ENCODE measurements at places on chromosomes 6 and 20.
A peak's percentile ranks its signal among the peaks of the same experiment; 100 is the strongest.

DNA sequence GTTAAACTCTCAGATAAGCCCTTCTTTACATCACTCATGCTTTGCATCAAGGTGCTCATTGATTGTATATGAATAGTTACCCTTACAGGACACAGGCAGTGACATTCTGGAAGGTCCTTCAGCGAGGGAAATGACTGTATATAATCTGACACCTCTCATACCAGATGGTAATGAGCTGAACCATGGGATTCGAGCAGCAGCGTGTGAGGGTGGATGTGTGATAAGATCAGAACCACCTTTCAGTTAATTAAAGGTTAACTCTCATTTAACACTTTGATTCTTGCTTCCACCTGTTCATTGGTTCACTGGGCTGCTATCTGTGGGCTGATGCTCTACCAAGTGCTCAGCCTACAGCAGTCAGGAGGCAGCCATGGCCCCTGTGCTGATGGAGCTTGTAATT is 24.2 kb downstream of the NEDD9 start:
- DNase-seq: no peak

GRCh38 chr6:159035891-159036290 is 8.9 kb downstream of the TAGAP start:
- DNase-seq: no peak

GRCh38 chr6:393391-394221 is 2.1 kb downstream of the IRF4 start:
- DNase-seq: no peak

DNA sequence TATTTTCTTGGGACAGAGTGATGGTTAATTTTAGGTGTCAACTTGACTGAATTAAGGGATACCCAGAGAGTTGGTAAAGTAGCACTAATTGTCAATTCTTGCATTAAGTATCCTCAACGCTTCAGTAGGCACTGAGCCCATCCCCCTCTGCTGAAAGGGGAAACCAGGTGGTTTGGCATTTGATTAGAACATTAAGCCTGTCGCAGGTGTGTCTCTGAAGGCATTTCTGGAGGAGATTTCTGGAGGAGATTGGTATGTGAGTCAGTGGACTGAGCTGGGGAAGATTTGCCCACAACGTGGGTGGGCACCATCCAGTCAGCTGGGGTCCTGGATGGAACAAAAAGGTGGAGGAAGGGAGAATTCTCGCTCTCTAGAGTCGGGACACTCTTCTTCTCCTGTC is 119.8 kb downstream of the RFX6 start:
- no peak for DNase-seq

DNA sequence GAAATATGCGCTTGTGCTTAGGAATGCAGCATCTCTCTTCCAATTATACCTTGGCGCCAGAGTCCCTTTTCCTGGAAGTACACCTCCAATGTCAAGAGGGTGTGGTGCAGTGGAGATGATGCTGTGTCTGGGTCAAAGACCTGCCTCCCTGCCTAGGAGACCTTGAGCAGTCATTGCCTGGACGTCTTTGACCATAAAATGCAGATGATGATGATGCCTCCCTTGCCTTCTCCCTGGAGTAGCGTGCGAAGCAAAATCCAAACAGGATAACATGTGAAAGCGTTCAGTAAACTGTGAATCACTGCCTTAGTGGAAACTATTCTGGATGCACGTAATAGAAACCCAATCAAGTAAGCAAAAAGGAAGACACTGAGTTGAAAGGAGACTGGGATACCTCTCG is 97.4 kb upstream of the ARMC2 start:
- DNase-seq: no peak

DNA sequence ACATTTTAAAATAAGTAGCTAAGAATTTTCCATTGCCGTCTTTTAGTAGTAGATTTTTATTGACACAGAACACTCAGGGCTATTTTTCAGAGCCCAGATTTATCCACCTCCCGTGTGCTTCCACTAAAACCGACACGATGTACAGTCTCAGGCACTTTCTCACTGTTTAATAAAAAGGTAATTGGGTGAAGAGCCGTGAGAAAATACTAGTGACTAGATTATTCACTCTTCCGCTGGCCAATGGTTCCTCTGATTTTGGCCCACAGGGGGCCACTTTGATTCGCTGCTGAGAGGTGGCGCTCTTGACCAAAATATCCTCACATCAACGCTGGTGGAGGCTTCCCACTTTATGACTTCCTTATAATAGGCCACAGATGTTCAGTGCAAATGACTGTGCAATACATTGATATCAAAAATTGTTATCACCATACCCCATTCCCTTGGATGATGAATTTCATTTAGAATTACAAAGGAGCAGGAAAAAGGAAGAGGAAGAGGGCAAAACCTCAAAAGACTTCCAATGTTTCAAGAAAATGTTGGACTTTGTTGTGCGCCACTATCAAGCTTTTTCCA is 12.3 kb upstream of the HDDC2 start:
- DNase-seq: peak; percentile 72

DNA sequence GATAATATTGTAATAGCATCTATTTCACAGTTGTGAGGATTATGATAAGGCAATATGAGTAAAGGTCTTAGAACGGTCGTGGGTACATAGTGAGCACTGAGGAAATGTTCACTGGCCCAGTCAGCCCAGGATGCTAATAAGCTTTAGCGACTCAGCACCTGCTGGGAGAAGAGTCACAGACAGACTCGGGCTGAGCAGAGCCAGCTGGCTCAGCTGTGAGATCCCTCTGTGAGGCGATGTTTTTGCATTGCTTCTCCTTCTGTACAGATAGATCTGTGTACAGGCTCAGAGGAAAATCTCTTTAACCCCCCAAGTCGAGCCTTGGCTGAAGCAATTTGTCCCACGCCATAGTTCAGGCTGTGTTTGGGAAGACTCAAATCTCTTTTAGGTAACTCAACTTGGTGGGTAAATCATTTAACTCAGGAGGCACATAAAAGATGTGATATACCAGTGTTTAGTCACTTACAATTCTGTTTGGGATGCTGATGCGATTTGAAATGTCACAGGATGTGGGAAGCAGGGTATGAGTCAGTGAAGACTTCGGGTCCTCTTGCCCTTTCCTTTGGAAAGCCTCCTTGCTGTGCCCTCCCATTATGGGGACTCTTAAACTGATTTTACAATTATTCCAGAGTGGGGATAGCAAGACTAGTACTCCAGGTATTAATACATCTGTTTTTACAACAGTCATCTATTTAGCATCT is 53.1 kb downstream of the PHACTR1 start:
- DNase-seq: peak; percentile 20

- no peak for DNase-seq
Measured at GRCh38 chr6:40957616-40958492, 81.2 kb downstream of the UNC5CL start.

- no peak for DNase-seq
Measured at GRCh38 chr6:101826269-101826668, 432.8 kb downstream of the GRIK2 start.

DNA sequence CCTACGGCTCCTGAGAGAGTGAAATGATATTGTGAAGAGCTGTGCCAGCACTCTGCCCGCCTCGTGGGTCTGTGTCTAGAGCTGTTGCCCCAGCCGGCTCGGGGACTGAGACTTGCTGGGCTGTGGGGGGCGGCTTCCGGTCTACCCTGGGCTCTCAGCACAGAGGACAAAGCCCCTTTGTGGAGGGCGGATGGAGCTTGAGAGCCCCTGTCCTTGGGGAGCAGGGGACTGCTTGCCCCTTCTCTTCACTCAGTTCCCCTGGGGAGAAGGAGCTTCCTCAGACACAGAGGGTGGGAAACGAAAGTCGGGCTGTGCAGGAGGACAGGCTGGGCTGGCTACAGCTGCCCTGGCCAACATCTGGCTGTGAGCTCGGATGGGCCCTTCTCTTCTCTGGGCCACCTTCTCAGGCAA is 11.0 kb downstream of the SRC start:
- DNase-seq: no peak

DNA sequence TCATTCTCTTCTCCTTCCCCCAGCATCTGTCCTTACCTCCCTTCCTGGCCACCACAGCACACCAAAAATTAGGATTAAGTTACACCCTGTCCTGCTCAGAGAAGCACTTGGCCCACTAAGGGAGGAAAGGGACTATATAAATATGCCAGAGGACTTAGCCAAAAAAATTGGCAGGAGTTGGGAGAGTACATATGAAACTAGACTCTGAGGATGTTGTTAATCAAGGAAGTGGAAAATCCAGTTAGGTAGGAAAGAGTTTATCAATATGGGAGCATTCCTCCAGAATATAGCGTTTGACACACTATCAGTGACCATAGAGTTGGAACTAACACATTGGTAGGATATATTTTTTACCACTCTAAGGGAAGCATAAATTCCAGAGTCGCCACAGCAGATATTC is 57.3 kb upstream of the TSHZ2 start:
- no peak for DNase-seq

GRCh38 chr20:20480689-20481088 is 112.8 kb downstream of the INSM1 start:
- no peak for DNase-seq

GRCh38 chr6:134195985-134196384 is 121.9 kb downstream of the SGK1 start:
- DNase-seq: no peak

DNA sequence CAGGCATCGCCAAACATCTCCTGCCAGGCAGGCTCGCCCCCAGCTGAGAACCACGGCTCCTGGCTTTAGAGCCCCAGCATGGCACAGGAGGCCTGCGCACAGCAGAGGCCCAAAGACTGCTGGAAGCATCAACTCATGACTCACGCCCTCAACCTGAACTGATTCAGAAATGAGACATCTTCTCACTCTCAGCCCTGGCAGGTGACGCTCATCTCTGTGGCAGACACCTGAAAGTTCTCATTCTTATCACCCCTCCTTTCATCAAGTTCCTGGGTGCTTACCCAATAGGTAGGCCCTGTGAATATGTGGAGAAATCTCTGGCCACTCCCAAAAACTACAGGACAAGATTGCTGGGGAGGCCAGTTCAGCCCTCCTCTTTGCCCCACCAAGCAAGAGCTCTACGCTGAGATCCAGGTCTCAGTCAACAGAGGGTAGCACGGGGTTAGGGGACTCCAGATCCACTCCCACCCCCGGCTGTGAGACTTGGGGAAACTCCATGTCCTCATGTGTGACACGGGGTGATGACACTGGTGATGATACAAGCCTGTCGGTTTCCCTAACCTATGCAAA is 11.3 kb downstream of the NFATC2 start:
- DNase-seq: no peak

- no peak for DNase-seq
Measured at GRCh38 chr6:2086326-2086965, 159.0 kb downstream of the GMDS start.

DNA sequence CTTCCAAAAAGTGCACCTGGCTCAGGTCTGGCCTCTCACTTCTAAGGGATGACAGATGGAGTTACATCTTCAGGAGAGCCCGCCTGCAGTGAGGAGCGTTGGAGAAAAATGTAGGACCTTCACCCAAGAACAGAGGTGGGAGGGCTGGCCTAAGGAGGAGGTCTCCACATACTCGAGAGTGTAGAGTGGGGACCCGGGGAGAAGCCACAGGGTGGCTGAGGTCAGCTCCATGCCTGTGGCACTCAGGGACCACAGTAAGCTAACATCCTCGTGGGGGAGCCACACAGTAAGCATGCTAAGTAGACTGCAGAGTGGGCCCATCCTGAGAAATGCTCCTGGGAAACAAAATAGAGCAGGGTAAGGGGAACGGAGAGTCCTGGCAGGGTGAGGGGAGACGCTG is 24.0 kb downstream of the AAR2 start:
- no peak for DNase-seq

DNA sequence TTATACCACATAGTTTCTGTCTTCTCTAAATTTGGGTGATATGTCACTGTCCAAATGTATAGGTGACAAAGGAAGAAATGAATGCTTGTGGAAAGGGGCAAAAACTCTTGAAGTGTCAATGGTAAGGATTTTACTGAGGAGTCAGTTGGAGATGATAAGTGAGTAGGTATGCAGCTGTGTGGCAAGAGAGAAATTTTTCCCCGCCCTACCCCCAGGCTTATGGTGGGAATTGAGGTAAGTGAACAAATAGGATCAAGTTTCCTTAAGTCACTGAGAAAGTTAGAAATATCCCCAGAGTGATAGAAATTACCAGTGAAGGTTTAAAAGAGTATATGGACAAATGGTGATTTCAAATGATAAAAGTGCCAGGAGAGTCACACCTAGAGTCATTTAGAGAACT is 11.8 kb downstream of the DSE start:
- no peak for DNase-seq

GRCh38 chr6:159194421-159194820 is 25.2 kb downstream of the FNDC1 start:
- no peak for DNase-seq

- DNase-seq: no peak
Measured at GRCh38 chr6:85747093-85747492, 104.4 kb upstream of the SYNCRIP start.

- no peak for DNase-seq
Measured at GRCh38 chr20:41382791-41383305, 16.2 kb upstream of the EMILIN3 start.

- DNase-seq: no peak
Measured at GRCh38 chr6:21831521-21832291, 238.2 kb downstream of the SOX4 start.

GRCh38 chr6:119125576-119125975 is 47.1 kb upstream of the FAM184A start:
- DNase-seq: no peak

GRCh38 chr6:141634269-141634668 is 498.5 kb upstream of the GJE1 start:
- no peak for DNase-seq

- DNase-seq: no peak
Measured at GRCh38 chr6:139779988-139780774, 405.7 kb upstream of the CITED2 start.

DNA sequence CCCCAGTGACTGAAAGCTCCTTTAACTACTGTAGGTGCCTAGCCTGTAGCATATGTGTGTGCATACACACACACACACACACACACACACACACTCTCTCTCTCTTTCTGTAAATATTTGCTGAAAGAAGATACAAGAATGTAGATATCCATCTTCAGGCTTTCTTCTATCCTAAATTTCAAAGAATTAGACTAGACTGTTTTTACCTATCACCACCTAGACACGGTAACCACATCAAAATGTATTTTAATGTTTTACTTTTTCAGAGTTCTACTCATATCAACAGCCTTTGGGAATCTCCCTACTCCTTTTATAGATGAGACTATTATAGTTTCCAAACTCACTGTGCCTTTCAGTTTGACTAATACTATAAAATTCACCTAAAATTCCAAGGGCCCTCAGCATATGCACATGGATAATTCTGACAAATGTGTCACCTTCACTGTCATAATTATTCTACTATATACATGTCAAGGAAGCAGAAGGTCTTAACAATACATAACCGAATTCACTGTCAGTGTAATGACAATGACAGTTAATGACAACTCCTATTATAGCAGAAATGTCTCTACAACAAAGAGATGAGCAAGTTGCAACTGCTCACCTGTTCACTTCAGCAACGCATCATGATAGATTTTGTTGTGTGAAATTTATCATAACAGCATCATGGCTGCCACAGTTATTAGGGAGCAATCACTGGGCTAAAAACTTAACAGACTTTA is 236.5 kb downstream of the GMPR start:
- no peak for DNase-seq

GRCh38 chr6:170106906-170107525 is 183.9 kb downstream of the DLL1 start:
- no peak for DNase-seq

Measured in hippocampal formation (tissue), 2 donors.